ENCODE measurements at places on chromosomes 6 and 20.
A peak's percentile ranks its signal among the peaks of the same experiment; 100 is the strongest.

GRCh38 chr6:131838051-131838450, 30.2 kb downstream of the ENPP1 start:
- no peak for DNase-seq

DNA sequence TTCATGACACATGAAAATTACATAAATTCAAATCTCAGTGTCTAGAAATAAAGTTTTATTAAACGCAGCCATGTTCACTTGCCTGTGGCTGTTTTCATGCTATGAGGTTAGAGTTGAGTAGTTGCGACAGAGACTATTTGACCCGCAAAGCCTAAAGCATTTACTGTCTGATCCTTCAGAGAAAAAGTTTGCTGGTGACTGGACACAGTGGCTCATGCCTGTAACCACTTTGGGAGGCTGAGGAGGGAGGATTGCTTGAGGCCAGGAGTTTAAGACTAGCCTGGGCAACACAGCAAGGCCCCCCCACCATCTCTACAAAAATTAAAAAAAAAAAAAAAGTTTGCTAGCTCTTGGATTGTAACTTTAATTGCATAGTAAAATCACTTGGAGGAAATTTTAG, 9.2 kb downstream of the SMIM28 start:
- DNase-seq, result no peak

DNA sequence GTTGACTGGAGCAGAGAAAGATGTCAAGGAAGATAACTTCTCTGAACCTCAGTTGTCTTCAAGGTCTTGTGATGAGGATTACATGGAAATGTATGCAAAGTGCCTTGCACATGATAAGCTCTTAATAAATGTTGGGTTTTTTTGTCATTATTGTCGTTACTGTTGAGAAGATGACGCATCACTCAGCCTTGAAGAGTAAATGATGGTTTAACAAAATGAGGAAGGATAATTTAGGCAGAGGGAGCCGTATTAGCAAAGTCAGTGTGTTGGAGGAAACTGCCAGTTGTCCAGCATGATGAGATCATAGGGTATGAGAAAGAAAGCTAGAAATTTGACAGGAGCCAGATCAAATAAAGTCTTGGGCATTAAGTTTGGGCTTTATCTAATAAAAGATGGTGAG, 8.8 kb upstream of the SUPT3H start:
- no peak for DNase-seq

DNA sequence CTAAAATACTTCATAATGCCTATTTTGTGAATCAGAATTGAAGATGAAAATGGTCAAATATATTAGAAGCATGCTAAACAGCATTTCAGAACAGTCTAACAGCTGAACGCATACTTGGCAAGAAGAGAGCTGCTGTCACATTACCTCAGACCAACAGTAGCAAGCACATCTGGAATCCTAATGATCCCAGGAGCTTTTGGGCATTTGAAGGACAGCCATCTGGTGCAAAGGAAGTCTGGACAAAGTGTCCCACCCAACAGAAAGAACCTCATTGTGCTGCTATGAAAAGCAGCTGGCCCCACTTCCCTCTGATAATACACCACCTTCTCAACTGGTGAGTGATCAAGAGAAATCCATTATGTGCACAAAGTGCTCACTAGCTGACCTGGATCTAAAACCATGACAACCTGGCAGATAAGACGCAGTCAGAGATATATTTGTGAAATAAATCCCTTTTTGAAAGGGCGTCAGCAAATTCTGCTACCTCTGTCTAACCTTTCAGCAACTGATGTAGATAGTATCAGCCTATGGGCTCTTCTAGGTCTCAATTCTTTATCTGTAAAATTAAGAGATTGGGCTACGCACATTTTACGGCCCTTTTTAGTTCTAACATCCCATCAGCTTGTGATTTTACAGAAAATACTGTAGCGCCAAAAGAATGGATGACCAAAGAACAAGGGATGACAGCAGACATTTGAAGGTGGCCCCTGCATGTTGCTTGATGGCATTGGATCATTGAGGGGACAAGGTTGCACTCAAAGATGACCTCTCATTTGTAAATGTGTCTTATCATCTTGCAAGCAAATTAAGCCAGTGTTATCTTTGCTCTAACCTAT, 78.7 kb downstream of the SGK1 start:
- no peak for DNase-seq

- no peak for DNase-seq
Measured at GRCh38 chr6:154261688-154262397, 94.8 kb downstream of the IPCEF1 start.

DNA sequence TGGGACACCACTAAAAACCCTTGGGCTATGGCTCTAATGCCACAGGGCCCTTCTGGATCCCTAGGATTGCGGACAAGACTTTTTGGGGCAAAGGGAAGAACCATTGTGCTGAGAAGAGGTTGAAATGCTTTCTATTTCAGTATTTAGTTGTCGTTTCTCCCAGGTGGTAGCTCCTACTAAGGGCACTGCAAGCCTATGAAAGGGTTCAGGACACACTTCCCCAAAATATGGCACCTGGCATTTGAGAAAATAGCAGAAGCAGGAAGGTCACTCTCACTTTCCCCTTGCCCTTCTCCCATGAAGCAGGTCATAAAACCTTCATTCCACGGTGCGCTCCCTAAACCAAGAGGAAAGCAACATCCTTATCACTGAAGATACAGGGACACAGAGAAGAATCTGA, 125.4 kb upstream of the GPR6 start:
- no peak for DNase-seq

GRCh38 chr6:164692772-164693510, 616.5 kb downstream of the C6orf118 start:
- no peak for DNase-seq

DNA sequence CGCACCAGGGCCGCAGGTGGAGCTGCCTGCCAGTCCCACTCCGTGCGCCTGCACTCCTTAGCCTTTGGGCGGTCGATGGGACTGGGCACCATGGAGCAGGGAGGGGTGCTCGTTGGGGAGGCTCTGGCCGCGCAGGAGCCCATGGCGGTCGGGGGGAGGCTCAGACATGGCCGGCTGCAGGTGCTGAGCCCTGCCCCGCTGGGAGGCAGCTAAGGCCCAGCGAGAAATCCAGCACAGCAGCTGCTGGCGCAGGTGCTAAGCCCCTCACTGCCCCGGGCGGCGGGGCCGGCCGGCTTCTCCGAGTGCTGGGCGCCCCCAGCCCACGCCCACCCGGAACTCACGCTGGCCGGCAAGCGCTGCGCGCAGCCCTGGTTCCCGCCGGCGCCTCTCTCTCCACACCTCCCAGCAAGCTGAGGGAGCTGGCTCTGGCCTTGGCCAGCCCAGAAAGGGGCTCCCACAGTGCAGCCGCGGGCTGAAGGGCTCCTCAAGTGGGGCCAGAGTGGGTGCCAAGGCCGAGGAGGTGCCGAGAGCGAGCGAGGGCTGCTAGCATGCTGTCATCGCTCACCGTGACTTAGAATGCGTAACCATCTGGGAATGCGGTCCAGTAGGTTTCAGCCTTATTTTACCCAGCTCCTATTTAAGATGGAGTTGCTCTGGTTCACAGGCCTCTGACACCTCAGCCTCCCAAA, 77.3 kb downstream of the C6orf52 start:
- DNase-seq, result no peak

DNA sequence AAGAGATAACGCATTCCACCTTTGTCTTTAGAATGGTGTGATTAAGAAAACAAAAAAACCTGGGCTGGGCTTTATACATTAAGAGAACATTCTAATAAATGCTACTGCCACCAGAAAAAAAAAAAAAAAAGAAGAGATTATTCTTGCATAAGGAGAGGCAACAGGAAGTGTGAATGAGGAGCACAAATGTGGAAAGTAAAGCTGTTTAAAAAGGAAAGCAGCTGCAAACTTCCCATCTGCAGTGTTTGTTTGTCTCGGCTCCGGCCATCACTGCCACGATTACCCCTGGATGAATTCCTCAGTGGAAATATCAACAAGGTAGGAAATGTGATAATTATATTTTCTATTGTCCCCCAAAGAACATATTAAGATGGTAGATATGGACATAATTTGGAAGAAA, 223.9 kb downstream of the PHF3 start:
- DNase-seq, result no peak

DNA sequence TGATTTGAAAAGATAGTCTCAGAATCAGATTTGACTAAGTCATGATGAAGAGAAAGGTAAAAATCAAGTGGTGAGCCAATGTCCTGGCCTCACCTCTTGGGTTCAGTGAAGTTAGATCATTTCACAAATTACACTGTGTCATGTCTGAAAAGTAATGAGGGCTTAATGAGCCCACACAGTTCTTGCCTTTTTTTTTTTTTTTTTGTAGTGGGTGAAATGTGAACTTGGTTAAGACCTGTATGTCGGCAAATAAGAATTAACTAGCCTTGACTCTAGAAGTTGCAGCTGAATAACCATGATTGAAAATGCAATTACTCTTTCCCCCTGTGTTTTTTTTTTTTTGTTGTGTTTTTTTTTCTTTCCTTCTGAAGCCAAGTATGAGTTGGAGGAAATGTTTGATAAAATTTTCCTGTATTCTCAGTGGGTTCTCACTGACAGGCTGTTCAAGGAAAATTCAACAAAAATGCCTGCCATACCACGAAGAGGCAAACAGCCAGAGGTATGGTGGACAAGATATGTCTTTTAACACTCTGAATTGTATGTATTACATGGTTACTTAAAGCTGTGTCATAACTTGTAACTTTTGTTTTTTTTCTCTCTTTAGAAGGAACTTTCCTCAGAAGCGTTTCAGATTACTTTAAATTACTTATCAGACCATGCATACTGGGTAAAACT, 135.2 kb upstream of the MLIP start:
- DNase-seq, result no peak

GRCh38 chr20:19875376-19876221, 117.5 kb downstream of the RIN2 start:
- no peak for DNase-seq

GRCh38 chr6:15630202-15630601, 32.6 kb downstream of the DTNBP1 start:
- DNase-seq, result no peak

DNA sequence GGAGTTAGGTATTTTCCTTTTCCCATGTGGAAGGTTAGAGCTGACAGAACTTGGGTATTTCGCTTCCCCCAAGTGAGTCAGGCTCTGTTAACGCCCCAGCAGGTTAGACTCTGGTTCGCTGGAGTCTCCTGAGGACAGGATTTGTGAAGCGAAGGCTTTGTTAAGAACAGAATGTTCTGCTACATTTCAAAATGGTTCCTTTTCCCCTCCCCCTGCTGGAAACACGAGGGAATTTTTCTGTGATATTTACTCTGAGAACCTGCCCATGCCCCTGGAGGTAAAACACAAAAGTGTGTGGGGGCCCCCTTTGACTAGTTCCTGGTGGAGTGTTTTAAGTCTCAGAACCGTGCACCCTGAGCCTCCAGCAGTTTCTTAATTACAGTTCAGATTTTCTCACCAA, 731.4 kb upstream of the CITED2 start:
- DNase-seq, result no peak

- DNase-seq, result no peak
Measured at GRCh38 chr6:55047451-55048044, 126.8 kb upstream of the HCRTR2 start.

DNA sequence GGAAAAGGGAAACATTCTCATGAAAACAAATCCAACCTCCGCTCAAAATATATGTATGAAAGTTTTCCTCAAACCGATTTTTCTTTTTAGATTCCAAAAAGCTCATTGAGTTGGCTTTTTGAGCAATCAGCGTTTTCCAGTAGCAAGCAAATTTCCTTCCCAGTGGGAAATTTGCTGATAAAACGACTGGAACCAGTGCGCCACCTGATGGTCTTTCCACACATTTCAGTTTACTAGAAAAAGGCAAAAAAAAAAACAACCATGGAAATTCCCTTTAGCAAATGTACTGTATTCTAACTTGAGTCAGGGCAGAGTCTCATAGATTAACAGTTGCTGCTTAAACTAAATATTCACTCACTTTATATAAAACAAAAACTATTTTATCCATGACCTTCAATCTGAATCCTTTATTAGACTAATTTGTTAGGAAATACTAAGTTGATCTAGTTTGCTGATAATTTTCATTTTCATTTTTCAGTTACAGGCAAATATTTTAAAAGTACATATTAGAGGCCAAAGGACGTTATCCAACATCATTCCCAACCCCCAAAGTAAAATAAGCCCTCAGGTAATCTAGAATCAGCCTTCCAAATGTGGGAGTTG, 271.5 kb downstream of the FOXA2 start:
- peak; percentile 25 for DNase-seq

GRCh38 chr20:23613676-23614075, 8.0 kb upstream of the CST9 start:
- DNase-seq, result no peak

- no peak for DNase-seq
Measured at GRCh38 chr6:105781915-105782314, 304.2 kb upstream of the PRDM1 start.

DNA sequence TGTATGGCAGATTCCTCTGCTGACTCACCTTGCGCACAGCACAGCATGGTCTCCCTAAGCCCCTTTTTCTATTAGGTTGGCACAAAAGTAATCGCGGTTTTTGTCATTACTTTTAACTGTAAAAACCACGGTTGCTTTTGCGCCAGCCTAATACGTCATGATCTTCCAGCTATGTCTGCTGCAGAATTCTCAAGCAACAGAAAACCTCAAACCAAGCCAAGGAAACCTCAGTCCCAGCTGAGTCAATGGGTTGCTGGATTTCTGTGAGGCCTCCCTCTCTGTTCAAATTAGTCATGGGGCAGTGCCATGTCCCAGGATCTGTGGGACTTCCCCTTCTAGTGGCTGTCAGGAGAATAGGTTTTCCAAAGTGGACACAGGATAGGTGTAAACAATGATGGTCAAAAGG, 15.7 kb upstream of the ENPP1 start:
- DNase-seq, result no peak

DNA sequence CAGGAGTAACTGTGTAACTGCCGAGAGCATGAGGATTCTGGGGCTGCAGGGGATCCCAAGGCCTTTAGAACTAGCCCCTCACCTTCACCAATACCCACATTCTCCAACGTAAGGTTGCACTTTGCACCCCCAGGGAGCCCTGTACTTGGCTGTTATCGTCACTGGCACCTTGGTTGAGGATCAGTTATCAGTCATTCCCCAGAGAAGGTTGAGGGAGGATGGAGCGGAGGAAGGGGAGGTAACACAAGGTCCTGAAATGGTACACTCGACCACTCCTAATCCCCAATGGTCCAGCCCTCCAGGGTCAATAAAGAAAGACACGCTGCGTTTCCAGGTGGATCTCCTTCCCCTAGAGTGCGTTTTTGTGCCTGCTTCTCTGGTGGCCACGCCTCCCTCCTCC, 1.1 kb upstream of the SPDEF start:
- DNase-seq, result no peak

- DNase-seq, result no peak
Measured at GRCh38 chr20:472137-472846, 10.0 kb upstream of the TBC1D20 start.

DNA sequence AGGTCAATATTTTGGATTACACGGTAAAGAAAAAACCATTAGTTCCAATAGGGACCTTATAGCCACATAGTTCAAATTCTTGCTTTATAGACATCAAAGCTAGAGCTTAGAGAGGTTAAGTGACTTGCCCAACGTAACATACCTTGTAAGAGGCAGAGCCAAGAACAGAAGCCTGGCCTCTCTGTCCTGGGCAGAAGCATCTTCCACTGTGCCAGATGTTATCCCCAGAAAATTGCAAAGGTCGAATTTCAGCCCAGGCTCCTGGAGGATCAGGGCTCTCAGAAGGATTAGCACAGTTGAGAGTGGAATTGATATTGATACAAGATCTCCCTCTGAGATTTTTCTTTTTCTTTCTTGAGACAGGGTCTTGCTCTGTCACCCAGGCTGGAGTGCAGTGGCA, 6.1 kb downstream of the SMIM28 start:
- DNase-seq, result no peak
